ENCODE measurements at places on chromosomes 2 and 18. TPM values are rescaled to one million over a fixed set of nuclear protein-coding genes. Genes with fewer than 3 reads are reported as not detected.
A peak's percentile ranks its signal among the peaks of the same experiment; 100 is the strongest.

DNA sequence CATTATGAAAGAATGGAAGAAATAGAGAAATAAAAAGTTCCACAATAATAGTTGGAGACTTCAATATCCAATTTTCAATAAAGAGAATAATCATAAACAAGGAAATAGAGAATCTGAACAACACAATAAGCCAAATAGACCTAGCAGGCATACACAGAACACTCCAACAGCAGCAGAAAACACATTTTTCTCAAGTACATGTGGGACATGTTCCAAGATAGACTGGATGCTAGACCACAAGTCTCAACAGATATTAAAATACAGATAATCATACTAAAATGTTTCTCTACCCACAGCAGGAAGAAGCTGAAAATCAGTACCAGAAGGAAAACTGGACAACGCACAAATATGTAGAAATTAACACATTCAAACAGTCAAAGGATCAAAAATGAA, 113.9 kb downstream of the USP34 start:
- no peak for DNase-seq

DNA sequence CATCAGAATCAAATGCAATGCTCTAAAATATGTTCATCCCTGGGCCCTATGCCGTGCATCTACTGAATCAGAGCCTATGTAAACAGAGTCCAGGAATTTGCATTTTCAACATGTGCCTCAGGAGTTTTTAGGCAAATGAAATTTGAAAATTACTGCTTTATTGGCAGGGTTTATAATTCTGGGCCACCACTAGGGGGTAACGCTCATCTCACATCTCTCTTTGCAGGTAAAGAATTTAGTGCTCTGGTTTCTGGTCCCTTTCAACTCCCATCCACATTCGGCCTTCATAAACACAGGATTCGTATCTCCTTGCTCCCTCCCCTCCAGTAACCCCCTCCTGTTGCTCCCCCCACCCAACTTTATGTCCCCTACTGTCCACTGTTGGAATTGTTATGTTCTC, 49.3 kb downstream of the LYPD6B start:
- no peak for DNase-seq

DNA sequence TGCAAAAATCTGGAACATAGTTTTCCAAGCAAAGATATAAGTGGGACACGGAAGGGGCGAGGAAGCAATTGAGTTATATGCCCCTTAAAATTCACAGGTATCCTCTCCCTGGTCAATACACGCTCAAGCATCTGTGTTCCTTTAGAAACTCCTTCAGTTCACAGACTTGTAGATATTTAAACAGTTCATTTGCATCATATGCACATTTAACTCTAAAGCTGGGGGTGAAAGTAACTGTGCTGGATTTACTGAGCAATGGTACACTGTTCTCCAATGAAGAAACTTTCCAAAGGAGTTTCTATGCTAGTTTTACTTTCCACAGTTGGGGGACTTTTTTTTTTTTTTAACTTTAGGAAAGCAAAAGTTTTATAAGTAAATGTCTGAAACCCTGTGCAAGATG, 293.0 kb upstream of the TNP1 start:
- DNase-seq: no peak

GRCh38 chr2:177243476-177243875, 21.1 kb downstream of the NFE2L2 start:
- no peak for DNase-seq

DNA sequence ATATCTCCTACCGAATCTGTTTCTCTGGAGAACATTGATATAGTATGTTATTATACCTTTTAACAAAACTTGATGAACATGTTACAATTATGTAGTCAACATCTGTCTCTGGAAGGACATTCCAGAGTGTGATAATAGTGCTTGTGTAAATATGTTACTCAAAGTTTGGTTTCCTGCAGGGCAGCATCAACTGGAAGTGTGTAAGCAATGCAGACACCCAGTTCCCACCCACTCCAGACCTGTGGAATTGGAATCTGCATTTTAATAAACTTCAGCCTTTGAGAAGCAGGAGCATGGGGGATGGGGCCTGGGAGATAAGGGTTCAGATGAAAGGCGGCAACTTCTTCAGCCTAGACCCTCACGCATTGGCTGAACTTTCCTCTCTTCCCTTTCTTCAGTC, 398.9 kb downstream of the RND3 start:
- DNase-seq: no peak

Gene DCDC2C
- not detected for polyA plus RNA-seq

GRCh38 chr18:21896732-21897336, 156.2 kb downstream of the MIB1 start:
- no peak for DNase-seq

Gene KRTCAP3
- polyA plus RNA-seq: 9.5 TPM

Gene NTSR2
- not detected for polyA plus RNA-seq

- DNase-seq: no peak
Measured at GRCh38 chr2:202449344-202449743, 73.2 kb downstream of the BMPR2 start.

- no peak for DNase-seq
Measured at GRCh38 chr18:69220529-69220928, 180.2 kb upstream of the DOK6 start.

Gene GPAT2
- 0.71 TPM for polyA plus RNA-seq

- DNase-seq: no peak
Measured at GRCh38 chr2:112229348-112229747, 25.5 kb downstream of the ZC3H8 start.

DNA sequence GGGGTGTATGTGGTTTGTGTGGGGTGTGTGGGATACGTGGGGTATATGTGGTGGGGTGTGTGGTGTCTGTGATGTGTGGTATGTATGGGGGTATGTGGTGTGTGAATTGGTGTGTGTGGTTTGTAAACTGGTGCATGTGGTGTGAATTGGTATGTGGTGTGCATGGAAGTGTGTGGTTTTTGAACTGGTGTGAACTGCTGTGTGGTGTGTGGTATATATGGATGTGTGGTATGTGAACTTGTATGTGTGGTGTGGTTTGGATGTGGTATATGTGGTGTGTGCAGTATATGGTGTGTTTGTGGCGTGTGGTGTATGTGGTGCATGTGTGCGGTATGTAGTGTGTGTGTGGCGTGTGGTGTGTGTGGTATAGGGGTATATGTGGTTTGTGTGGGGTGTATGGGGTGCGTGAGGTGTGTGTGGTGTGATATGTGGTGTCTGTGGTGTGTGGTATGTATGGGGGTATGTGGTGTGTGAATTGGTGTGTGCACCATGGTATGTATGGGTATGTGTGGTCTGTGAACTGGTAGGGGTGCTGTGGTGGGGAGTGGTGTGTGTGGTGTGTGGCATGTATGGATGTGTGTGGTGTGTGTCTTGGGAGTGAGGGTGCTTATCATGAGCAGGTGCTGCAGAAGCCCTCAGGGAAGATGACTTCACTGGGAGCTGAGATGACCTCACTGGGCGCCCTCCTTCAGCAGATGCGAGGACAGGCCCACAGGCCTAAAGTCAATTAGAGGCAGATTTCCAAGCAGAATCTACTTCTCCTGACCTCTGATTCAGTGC, 209.6 kb upstream of the TNP1 start:
- no peak for DNase-seq

DNA sequence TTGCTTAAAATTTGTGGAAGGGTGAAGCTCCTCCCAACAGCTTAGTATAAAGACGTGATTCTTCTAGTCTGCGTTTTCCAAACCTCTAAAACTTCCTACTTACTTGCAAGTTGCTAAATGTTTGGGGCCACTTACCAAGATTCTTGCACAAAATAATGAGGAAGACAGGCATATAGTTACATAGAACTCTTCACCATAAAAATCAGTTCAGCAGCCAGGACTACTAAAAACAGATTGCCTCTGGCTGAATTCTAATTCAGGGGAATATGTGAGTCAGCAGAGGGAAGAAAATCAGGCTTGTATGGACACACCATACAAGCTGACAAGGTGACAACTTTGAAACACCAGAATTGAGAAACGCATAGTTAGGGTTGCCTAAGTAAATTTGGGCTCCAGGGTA, 2.8 kb upstream of the PEX13 start:
- DNase-seq: no peak

DNA sequence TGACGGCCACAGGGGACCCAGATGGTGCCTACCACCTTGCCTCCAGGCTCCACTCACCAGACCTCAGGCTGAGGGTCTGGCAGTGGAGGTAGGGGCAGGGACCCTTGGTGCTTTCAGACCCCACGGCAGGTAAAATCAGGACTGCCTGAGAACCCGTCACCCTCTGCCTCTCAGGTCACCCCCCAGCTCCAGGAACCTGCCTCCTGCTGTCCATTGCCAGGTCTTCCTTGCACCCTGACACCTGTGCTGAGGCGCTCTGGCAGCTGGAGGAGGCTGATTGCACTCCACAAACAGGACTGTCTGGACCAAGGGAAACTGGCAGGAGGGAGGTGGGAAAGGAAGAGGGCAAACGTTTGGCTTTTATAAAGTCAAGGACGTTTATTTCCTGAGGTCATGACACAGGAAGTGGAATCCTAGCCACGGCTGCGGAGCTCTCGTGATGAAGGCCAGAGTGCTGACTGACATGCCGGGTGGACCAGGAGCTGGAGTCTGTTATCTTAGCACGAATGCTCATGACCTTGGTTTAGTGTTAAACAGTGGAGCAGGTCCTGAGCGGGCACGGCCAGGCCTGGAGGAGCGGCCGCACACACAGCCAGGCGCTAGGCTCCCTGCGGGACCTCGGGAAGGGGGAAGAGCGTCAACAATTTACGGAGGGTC, 40.5 kb downstream of the ANO7 start:
- DNase-seq: no peak

Gene FBXO48
- polyA plus RNA-seq: 2.3 TPM

DNA sequence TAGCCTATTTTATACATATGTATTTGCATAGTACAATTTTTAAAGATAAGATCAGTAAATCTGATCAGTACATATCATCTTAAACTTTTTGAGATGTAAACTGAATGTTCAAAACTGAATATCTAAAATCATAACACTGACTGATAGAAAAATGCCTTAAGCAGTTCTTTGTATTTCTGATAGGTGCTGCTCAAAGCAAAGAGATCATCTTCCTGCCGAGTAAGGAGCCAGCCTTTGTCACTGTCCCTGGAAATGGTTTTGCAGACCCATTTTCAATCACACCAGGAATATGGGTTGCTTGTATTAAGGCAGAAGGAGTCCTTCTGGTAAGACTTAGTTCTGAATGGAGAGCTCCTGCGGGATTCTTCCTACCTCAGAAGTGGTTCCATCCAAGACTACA, 135.0 kb downstream of the LAMA3 start:
- DNase-seq: no peak

DNA sequence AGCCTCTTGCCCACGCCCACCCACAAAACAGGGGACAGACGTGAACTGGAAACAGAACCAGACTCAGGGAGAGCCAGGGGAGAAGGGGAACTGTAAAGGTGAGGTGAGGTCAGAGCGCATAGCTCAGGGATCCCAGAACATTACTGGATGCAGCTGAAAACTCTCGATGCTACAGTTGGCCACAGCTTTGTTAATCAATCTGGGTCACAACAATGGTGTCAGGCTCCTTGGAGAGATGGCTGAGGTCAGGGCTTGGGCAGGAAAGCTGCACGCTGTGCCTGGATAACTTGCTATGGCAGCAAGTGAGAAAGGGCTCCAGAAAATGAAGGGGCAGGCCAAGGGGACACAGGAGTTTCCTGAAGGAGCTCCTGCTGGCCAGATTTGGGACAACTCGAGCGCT, 263.3 kb downstream of the TFCP2L1 start:
- DNase-seq: no peak

DNA sequence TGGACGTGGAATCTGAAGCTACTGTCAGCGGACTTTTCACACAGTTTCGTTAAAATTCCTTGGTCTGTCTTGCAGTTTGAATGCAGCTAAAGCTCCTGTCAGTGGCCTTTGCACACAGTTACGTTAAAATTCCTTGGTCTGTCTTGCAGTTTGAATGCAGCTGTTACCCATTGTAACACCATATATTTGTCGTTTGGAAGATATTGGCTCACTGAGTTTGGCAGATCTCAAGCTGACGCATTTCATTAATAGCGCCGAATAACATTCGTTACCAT, 1.0 kb downstream of the LIMS1 start:
- DNase-seq: peak; percentile 29

Gene RGPD3
- 0.34 TPM for polyA plus RNA-seq

DNA sequence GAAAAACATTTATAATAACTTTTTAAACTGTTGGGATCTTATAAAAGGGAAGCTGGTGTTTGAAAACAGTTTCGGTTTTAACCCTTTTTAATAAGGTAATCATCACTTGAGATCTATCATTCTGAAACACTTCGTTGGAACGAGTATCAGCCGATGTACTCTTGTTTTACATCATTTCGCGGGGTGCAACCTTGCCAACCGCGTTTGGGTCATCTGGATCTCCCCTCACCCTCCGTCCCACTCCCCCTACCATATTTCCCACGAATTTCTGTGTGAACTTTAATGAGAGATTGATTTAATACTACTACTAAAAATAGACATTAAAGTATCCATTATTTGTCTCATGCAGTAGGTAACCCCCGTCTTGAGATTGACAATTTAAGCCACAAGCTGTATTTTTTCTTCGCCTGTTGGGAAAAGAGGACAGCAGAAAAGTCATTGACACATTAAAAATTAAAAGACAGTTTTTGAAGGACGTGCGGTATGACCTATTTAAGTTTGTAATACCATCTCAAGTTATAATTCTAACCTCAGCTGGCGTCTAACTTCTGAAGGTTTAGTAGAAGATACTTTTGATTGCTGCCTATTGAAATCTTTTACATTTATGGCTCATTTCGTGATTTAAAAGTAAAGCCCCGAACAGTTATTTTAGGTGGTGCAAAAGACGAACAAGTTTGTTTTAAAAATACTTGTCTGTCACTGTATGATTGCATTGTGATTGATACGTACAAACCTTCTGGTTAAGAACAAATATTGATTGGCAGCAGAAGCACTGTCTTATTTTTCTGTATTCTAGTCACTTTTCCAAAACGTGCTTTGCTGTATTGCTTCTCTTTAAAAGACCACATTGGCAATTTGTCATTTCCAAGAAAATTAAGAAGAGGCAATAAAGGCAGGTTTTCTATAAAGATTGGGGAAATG, 1.5 kb downstream of the CREB1 start:
- DNase-seq: peak; percentile 12

DNA sequence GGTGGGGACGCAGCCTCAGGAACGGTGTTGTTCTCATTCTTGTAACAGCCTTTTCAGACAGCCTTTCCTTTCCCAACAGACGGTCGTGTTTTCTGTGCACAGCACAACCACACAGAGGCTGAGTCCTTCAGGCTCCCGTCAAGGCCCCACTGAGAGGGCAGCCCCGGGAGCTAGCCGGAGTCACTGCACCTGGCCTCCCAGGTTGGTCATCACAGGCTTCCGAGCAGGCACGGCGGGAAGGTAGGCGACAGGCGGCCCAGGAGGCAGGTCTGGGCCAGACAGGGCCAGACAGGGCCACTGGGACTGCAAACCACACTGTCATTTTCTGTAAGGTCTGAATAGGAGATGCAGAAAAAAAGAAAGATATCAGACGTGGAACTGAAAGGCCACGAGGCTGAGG, 570.8 kb downstream of the GALR1 start:
- no peak for DNase-seq

Gene MATN3
- 3.0 TPM for polyA plus RNA-seq

DNA sequence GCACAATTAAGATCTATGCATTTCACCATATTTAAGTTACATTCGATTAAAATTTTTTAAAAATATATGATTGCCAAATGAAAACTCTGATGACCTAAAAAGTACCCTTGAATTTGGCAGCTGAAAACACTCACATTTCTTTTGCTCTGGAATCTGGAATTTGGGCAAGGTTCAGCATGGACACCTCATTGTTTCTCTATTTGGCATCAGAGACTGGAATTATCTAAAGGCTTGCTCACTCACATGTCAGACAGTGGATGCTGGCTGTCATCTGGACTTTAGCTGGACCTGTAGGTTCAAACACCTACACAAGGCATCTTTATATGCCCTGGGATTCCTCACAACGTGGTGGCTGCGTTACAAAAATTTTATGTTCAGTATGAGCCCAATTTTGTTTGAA, 16.1 kb downstream of the MBOAT2 start:
- no peak for DNase-seq

Gene KLHL30
- 0.24 TPM for polyA plus RNA-seq

Gene CAPG
- 116 TPM for polyA plus RNA-seq
